ENCODE measurements at places on chromosomes 6 and 20.
A peak's percentile ranks its signal among the peaks of the same experiment; 100 is the strongest.

DNA sequence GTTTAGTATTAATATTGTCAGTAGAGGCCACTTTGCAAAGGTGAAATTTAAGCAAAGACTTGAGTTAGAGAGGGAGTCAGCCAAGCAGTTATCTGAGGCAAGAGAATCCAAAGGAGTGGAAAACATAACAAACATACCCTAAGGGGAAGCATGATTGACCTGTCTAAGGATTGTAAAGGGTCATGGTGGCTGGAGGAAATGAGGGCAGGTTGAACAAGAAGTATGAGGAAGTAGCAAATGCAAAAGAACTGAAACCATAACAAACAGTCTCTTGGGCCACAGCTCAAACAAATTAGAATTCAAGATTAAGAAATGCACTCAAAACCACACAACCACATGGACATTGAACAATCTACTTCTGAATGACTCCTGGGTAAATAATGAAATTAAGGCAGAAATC, 103.2 kb downstream of the FBXO5 start:
- DNase-seq: no peak

GRCh38 chr6:121497970-121498375, 62.5 kb downstream of the GJA1 start:
- no peak for DNase-seq

- no peak for DNase-seq
Observed at GRCh38 chr6:42860481-42860880, 18.9 kb upstream of the RPL7L1 start.

DNA sequence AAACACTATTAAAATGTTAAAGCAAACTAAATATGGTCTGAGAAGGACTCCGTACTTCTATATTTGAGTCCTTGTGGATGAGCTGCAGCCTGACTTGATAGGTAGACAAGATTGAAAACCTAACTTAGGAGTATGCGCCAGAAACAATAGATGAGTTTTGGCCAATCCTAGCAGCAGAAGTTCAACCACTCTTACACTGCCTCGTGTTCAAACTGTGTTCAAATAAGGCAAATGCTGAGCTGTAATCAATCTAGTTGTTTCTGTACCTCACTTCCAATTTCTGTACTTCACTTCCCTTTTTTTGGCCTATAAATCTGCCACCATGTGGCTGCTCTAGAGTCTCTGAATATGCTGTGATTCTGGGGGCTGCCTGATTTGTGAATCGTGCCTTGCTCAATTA, 13.2 kb upstream of the SERINC1 start:
- peak; percentile 82 for DNase-seq

GRCh38 chr6:25061289-25061936, 125.7 kb upstream of the RIPOR2 start:
- DNase-seq: no peak

GRCh38 chr6:32069878-32070515, 31.8 kb downstream of the CYP21A2 start:
- no peak for DNase-seq

GRCh38 chr6:25537349-25538018, 114.5 kb upstream of the SCGN start:
- DNase-seq: peak; percentile 18

GRCh38 chr6:81561071-81561564, 191.4 kb downstream of the TENT5A start:
- DNase-seq: no peak

- DNase-seq: no peak
Observed at GRCh38 chr6:110596354-110596753, 119.9 kb upstream of the SLC22A16 start.

DNA sequence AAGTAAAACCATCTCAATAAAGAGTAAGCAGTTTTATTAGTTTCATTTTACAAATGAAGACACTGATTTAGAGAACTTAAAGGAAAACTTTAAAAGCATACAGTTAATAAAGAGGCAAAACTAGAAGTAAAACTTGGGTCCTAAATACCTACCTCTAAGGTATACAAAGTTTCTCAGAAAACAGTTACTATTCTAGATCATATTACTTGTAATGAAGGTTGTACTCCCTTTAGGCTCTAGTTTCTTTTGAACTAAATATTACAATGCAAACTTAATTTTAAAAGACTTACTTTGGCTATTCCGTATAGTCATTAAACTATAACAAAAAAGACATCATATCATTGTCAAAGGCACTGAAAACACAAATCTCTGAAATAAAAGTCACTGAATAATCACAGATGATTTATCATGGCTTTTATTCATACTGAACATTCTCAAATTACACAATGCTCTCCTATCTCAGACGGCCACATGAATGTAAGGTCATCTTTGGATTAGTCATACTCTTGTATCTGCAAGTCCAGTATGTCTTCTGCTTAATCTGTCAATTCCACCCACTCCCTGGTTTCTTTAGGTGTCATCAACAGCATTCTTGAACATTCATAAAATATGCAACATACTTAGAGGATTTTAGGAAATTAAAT, 361.6 kb upstream of the RUNX2 start:
- DNase-seq: no peak

DNA sequence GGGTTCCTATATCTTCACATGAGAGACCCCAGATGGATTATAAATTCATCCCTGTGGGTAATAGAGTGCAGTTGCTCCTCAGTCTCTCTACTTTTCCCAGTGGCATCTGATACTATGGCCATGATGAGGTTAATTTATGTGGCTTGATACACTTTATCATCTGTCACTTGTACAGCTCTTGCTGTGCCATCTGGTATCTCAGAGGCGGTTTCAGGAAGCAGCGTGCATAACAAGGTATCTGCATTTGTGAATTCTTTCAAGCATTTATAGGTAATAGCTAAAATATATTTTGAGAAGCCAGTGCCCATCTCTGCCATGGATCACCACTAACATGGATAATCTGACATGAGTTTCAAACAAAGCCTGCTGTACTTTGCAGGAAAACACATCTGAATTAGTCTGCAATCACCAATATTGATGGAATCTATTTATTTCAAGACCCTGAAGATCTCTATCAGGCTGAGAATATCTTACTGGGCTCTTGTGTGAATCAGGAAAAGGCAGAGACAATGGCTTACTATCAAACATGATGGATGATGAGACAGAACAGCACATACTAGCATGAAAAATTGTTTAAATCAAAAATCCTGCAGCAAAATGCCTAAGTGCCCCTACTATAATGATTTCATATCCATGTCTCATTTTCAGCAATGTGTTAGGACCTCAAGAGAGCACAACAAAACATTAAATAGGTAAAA, 548.7 kb upstream of the MAP3K7 start:
- DNase-seq: no peak

- DNase-seq: peak; percentile 14
Observed at GRCh38 chr6:163710532-163711470, 296.3 kb downstream of the QKI start.

DNA sequence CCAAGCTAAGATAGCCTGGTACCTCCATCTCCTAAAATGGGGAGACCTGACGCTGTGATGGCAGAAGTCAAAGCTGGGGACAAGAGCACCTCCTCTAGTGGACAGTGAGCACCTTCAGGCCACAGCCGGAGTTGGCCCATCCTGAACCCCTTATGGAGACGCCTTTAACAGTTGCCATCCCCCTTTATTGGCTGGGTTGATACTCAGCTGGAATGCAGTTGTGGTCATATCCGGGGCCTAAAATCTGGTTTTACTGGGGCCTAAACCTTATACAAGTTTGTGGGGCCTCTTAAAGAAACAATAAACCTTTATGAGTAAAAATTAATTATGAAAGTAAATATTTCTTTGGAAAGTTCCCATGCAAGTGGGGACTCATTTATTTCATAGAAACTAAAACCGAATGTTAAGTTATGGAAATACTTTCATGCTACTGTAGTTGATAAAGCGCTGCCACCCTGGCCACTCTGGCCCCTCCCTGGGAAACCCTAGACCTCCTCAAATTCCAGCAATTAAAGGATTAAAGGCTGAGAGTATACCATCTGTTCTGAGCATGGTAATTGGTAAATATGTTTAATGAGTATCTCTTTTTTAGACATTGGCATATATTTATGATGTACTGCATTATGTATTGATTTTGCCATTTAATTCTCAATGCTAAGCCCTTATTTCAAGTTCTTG, 95.1 kb upstream of the SASH1 start:
- no peak for DNase-seq

DNA sequence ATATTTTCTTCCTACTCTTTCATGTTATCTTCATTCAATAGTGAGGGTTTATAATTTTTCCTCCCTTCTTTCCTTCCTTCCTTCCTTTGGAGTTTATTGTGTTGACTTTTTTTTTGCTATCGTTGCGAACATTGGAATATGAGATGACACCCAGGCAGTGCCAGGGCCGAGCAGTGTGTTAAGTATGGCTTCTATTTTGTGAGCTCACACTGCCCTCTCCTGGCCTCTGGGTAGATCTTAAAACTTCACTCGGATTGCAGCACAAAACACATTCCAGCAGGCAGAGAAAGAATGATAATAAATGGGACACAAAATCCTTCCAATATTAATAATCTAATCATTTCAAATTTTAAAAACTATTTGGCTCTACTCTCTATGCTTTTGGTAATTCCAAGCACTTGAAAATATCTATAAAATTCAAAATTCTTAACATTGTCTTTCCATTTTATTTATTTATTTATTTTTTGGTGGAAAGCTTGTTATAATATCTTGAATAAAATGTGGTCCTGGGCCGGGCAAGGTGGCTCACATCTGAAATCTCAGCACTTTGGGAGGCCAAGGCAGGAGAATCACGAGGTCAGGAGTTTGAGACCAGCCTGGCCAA, 147.4 kb upstream of the OLIG3 start:
- DNase-seq: peak; percentile 77

DNA sequence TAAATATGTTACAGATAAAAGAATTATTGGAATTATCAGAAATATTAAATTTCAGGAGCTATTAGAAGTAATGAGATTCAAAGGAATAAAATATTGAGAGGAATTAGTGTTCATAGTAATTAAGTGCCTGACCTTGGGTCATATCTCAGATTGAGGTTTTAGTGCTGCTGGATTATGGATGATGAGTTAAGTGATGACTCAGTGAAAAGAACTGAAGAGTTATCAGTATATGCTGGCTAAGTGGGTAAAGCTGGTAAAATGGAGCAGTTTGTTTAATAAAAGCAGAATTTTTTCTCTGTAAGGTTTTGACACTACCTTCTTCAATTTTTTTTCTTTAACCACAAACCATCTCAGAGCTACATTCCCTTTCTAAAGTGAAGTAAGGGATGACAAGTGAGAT, 206.7 kb downstream of the MANEA start:
- DNase-seq: no peak

DNA sequence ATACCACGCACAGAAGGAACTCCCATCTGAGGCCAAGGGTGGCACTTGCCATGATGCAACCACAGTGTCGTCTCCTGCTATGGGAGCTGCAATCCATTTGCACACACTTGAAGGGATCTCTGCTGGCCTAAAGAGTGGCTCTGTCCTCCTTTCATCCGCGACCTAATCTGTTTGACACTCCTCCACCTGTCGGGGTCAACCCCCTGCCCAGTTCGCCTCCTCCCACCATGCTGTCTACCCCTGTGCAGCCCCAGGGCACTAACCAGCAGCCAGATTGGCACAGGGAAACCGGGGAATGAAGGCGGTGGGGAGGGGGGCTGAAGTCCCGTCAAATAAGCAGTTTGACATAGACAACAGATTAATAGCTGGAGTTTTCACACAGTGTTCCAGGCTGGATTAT, 58.1 kb upstream of the FOXQ1 start:
- no peak for DNase-seq

GRCh38 chr6:153962555-153962954, 76.5 kb upstream of the OPRM1 start:
- DNase-seq: no peak

DNA sequence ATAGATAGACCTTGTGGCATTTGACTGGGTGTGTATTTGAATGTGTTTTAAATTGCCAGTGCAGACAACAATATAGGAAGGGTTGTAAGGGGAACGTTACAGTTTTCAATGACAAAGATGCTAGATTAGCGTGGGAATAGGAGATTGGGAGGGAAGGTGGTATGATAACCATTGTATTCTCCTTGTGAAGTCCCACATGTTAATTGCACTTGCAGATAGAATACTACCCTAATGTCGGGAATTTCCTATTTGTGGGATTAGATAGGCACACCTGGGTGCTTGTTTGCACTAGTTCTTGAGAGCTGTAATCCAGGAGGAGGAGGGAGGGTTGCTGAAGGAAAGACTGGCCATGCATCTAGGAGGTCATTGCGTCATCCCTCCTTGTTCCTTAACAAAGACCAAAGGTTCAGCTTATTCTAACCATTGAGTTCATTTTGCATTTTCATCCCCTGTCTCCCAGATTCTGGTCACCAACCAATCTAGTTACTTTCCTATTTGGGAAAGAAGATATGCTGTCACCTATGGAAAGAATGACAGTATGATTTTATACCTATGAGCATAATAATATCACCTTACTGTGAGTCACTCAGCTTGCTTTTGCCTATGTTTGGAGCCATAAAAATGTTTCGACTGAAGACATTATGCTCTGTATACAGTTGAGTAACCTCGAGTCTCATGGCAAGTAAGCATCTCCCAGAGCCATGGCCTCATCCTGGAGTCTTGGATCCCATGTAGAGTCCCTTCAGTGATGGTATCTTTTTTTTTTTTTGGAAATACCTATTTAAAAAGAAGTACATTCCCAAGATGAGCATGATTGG, 201.5 kb downstream of the DTNBP1 start:
- DNase-seq: no peak

- DNase-seq: peak; percentile 30
Observed at GRCh38 chr20:3842348-3842930, 4.2 kb upstream of the MAVS start.

GRCh38 chr20:49171909-49172308, 16.2 kb downstream of the STAU1 start:
- no peak for DNase-seq

GRCh38 chr20:32474009-32474716, 111.0 kb downstream of the NOL4L start:
- DNase-seq: no peak

DNA sequence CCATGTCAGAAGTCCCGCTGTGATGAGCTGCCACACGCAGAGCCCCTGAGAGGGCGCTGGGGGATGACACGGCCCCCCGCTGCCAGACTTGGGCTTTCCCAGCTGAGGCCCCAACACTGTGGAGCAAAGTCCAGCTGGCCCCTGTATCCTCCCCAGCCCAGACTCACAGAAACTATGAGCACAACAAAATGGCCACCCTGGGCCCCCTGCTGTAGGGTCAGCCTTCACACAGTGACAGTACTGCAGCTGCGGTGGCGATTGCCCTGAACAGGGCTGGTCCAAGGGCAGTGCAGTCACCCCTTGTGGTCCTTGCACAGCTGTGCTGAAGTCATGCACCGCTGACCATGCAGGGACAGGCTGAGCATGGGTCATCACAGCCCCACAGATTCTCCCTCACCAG, 78.2 kb upstream of the CST7 start:
- no peak for DNase-seq

GRCh38 chr6:71737953-71738352, 148.4 kb upstream of the RIMS1 start:
- no peak for DNase-seq

GRCh38 chr20:16984481-16984880, 236.3 kb downstream of the OTOR start:
- DNase-seq: no peak

Data from KBM-7 (cell line).